ENCODE measurements at places on chromosomes 6 and 20.

DNA sequence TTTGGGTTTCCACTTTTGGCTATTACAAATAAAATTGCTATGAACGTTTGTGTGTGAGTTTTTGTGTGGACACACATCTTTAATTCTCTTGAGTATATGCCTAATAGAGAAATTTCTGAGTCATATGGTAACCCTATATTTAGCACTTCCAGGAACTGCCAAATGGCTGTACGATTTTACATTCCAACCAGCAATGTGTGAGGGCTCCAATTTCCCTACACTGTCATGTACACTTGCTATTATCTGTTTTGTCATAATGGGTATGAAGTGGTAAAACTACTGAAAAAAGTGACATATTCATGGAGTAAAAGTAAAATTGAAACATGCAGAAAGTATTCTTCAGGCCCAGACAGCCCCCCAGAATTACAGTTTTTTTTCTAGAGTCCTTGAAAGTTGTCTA lies 59.6 kb upstream of the ESR1 start:
- DNase-seq = no peak

DNA sequence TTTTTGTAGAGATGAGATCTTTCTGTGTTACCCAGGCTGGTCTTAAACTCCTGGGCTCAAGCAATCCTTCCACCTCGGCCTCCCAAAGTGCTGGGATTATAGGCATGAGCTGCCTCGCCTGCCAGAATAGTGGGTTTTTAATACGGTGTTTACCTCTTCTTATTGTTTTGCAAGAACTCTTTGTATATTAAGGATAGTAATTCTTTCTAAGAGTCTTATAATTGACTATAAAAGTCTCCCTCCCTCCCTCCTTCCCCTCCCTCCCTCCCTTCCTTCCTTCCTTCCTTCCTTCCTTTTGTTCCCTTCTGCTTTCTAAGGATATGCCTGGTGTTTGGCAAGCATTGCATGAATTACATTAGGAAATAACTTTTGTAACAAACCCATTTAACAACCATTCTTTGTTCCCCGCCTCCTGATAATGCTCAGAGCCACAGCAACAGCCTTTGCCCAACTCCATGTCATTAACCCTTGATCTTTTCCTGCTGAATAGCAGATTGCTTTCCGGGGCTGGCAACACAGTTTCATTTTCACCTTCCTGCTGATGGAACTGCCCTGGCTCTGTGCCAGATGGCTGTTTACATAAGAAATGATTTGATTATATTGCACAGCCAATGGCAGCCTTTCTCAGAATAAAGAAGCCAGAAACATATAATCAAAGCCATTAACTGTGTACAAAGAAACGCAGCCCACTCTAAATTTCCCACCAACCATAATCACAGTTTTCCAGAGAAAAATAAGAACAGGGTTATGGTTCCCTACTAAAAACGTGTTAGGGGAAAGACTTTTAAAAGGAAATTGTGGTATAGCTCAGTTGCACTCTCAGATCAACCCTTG lies 143.7 kb upstream of the PTPN1 start:
- DNase-seq = peak; percentile 22

DNA sequence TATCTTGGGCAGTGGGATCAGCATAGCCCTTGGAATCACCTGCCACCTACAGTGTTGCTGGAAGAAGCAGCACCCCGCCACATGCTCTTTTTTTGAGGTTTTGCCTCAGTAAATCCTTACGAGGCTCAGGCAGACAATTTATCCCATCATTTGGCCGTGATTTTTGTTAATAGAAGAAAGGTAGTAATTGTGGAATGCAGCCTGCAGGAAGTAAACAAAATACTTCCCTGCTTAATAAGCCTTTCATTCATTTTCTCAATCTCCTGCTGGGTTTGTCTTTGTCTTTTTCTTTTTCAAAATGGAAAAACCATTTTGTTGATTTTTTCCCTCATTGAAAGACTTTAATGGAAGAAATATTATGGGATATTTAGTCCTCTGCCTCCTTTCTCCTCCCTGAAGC lies 93.7 kb upstream of the CD83 start:
- no peak for DNase-seq

- no peak for DNase-seq
Observed at GRCh38 chr6:131116755-131117360, 18.4 kb upstream of the AKAP7 start.

- DNase-seq = no peak
Observed at GRCh38 chr6:47502920-47503319, 25.3 kb downstream of the CD2AP start.

GRCh38 chr6:5677219-5678000 lies 329.3 kb downstream of the NRN1 start:
- DNase-seq = no peak

DNA sequence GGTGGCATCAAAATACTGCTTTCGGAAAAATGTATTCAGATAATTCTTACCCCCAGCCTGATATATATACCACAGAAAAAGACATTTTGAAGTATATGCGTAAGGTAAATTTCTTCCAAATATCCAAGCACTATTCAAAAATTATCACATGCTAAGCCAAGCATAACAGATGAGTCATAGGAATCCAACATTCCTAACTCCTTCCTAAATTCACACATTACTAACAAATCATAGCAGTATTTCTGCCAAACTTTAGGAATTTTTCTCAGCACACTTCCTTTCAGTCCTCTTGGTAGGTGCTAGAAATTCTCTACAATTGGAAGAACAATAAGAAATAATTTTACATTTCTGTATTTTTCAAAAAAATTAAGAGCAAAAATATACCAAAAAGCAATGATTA lies 417.5 kb downstream of the EYS start:
- no peak for DNase-seq

GRCh38 chr6:164069350-164069990 lies 655.0 kb downstream of the QKI start:
- no peak for DNase-seq

DNA sequence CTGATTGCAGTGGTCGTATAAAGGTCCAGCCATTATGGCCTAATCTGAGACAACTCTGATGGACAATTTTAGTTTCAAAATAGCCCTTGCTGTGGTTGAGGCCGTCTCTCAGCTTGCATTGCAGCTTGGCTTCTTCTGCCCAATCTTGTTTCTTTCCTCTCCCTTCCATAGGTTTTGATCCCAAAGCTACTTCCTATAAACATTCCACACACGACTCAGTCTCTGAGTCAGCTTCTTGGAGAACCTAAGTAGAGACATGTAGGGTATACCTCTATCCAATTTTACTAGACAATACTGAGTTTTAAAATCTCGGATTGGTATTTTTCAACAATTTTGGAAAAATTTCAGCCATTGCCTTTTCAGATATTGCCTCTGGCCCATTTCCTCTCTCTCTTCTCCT lies 13.4 kb downstream of the IYD start:
- no peak for DNase-seq

DNA sequence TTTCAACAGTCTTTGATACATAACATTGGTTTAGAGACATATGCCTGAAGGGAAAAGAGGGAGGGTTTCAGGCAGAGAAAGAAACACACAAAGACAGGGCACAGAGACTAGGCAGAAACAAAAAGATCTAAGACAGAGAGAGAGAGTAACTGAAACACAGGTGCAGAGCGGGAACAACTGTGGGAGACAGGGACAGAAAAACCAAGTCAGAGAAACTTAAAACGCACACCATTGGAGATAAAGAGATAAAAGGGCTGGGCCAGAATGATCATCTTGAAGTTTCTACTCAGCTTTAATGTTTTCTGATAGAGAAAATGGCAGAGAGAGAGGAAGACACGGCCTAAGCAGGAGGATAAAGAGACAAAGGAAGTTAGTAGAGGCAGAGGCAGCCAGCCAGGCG lies 11.8 kb downstream of the UNC5CL start:
- DNase-seq = no peak

GRCh38 chr6:6825193-6825784 lies 236.8 kb downstream of the LY86 start:
- no peak for DNase-seq

DNA sequence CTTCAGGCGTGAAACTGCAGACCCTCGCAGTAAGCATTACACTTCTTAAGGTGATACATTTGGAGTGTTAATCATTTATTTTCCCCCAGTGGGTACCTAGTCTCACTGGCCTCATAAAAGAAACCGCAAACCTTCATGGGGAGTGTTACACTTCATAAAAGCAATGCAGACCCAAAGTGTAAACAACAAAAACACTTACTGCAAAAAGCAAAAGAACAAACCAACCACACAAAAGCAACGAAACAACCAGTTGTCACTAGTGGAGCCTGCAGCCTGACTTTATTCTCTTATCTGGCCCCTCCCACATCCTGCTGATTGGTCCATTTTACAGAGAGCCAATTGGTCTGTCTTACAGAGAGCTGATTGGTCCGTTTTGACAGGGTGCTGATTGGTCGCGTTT lies 23.8 kb downstream of the LY86 start:
- no peak for DNase-seq

- DNase-seq = no peak
Observed at GRCh38 chr6:22409486-22409885, 112.7 kb upstream of the PRL start.

- DNase-seq = no peak
Observed at GRCh38 chr6:47250302-47250701, 59.4 kb downstream of the TNFRSF21 start.

- DNase-seq = no peak
Observed at GRCh38 chr20:42442716-42443115, 747.0 kb downstream of the PTPRT start.

- no peak for DNase-seq
Observed at GRCh38 chr20:12882832-12883506, 125.8 kb upstream of the SPTLC3 start.

DNA sequence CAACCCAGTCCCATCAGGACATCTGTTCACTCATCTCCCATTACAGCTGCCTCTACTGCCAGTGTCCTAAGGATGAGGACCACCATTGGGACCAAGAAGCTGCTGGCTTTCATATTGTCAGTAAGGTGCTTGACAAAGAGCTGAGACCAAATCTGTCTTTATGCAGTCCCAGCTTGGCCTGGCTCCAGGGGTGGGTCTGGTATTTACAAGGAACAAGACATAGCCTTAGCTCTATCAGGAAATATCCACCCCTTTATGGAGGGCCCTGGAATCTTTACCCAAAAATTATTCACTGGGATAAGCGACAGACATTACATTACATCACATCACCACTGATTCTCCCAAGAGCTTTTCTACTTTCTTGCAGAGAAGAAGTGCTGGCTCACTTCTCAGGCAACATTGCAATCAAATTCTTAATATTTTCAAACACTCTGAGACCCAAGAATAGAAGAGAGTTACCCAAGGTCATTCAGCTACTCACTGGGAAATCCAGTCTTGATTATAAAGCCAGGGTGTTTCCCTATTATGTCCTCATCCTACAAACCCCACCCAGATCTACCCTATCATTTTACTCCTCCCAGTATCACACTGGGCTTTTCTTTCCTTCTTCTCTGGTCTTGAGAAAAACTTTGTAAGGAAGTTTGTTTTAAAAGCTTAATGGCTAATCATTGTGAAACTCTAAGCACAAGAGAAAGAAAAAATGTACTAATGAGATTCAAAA lies 11.5 kb upstream of the PI3 start:
- DNase-seq = no peak

DNA sequence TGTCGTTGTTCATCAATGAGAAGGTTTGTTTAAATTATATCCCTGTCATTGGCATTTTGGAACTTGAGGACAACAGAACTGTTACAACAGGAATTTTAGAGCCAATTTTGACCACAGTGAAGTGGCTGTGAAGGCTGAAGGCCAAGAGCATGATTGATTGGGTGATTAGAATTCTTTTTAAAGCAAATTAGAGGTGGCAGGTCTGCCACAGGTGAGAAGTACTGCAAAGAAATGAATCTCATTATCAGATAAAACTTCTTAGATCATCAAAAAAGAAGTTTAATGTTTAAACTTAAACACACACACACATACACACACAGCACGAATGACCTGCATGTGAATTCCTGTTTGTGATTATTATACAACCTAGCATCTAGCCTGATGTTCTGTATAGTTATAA lies 32.4 kb downstream of the FARS2 start:
- DNase-seq = no peak

DNA sequence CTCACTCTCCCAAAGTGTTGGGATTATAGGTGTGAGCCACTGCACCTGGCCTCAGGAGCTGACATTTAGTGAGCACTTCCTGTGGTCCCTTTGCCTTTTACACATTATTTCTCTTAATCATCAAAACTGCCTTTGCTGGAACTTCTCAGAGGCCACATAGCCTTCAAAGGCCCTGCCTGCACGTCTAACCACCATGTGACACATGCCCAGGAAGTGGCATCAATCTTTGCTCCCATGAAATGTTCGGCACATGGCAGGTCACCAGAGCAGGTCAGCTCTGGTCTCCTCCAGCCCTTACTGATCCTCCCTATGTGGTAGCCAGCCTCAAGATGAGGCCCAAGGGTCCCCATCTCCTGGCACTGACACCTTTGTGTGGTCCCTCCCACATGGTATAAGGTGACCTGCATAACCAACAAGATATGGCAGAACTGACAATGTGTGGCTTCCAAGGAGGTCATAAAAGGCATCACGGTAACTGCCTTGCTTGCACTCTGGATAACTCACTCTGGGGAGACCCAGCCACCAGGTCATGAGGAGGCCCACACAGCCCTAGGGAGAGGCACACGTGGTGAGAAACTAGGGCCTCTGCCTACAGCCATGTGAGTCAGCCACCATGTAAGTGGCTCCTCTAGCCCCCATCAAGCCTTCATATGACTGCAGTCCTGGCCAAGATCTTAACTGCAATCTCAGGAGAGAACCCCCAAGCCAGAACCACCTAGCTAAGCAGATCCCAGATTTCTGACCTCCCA lies 28.8 kb upstream of the HMGA1 start:
- no peak for DNase-seq
